Muscle of leg (tissue), 16 donors: ENCODE measurements at places on chromosomes 11 and 22. TPM values are rescaled to one million over a fixed set of nuclear protein-coding genes. Genes with fewer than 3 reads are reported as not detected.

GRCh38 chr11:129947474-129947873, 52.1 kb upstream of the NFRKB start:
- H3K4me1 ChIP-seq = peaks cover 8% of the 10 kb centered on the region
- no peak for DNase-seq
- no peak overlapping the region for H3K27ac ChIP-seq
- H3K4me3 ChIP-seq = no peak overlapping the region
- peaks cover 19% of the 10 kb centered on the region for H3K36me3 ChIP-seq

DNA sequence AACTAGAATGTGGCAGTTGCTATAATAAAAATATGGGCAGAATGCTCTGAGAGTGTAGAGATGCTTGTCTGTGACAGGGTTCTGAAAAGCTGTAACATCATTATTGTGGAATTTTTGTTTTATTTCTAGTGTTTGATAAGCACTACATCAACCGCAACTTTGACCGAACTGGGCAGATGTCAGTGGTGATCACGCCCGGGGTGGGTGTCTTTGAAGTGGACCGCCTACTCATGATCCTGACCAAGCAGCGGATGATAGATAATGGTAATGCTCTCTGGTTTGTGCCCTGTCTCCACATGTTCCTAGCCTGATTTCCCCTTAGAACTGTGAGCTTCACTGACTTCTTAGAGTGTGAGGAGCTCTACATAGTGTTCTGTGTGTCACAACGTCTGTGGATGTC, 48.8 kb downstream of the DEPDC5 start:
- H3K4me1 ChIP-seq = no peaks in the 10 kb centered on the region
- H3K4me3 ChIP-seq = no peak overlapping the region
- DNase-seq = no peak
- peaks cover 54% of the 10 kb centered on the region for H3K36me3 ChIP-seq

DNA sequence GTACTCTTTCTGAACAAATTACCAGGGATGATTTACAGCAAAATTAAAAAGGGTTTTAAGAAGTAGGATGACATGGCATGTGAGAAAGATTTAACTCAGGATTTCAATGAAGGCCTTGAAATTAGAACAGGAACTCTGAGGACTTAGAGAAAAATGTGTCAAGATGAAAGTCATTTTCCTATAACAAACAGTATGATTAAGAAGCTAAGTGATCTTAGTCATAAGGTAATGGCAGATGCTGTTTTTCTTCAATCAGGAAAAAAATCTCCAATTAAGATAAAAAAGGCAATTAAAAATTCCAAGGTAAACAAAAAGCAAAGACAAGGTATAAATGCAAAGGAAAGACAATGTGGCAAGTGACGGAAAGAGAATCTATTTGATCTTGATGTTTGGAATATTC, 73.5 kb downstream of the GAB2 start:
- no peak overlapping the region for H3K4me3 ChIP-seq
- no peak for DNase-seq
- no peak overlapping the region for H3K27ac ChIP-seq
- H3K4me1 ChIP-seq = peaks cover 4% of the 10 kb centered on the region
- no peaks in the 10 kb centered on the region for H3K27me3 ChIP-seq

TBX10 gene
- total RNA-seq = not detected

RFPL3 gene
- total RNA-seq = not detected

- peaks cover 40% of the 10 kb centered on the region for H3K4me1 ChIP-seq
- no peaks in the 10 kb centered on the region for H3K27me3 ChIP-seq
- DNase-seq = no peak
These were observed 30.9 kb downstream of the KCNQ1OT1 start for GRCh38 chr11:2668876-2669275.

DNA sequence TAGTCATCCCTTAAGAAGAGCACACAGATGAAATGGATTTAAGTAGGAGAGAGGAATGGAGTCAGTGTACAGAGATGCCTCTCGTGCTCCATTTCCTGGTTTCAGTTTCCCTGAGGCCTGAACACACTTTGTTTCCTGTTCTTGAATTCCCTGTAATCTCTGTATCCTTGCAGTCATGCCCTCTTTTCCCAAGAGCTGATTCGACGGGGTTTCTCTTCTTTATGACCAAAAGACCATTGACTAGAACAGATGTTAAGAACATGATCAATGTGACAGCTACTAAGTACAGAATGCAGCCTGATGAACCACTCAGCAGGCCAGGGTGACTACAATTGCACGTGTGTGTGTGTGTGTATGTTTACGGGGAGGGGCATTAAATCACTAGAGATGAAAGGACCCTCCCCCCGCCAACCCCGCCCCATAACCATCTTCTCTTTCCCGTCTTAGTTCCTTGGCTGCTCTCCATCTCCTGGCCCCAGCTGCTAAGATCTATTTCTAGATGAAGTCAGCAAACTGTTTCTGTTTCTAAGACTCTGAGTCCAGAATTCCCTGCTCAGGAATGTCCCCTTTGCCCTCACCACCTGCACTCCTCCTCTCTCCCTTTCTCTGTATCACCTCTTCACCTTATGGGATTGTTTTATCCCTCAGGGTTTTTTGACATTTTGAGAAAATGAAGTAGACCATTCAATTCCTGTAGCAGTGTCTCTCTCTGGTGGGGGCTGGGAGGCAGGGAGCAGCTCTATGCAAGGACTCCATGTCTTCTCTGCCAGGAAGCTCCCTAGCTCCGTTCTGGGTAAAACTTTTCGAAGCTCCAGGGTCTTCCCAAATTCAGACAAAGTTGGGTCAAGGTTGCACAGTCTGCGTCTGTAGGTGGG, 26.0 kb downstream of the SLC22A6 start:
- peak overlapping the region; percentile 87 for H3K27ac ChIP-seq
- H3K36me3 ChIP-seq = no peaks in the 10 kb centered on the region
- H3K27me3 ChIP-seq = no peaks in the 10 kb centered on the region
- H3K4me1 ChIP-seq = peaks cover 27% of the 10 kb centered on the region
- peak; percentile 95 for DNase-seq

DNA sequence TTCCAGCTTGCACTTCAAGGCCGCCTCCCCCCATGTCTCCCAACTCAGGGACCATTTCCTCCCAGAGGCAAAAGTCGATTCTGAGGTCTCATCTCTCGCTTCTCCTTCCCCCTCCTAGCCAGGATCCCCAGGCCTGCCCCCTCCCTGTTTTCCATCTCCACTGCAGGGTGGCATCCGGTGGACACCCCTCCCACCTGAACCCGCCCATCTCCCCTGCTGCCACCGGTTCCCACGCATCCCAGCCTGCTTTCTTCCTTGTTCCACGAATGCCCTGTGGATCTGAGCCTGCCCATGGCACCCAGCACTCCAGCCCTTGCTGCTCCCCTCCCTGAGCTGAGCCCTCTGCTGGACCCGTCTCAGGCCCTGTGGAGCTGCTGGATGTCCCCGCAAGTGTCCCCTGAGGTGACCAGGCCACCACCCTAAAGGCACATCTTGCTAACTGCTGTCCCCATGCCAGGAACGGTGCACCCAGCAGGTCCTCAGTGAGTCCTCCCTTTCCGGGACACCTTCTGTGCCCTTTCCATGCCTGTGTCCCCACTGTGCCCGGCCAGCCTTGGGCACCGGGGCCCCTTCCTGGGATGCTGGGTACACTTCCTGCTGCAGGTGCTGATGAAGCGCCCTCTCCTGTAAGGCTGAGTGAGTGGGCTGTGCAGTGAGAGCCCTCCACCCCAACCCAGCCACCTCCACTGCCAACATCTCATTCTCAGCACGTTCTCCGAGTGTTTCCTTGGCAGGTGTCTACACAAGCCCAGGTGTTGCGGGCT, 936 bp downstream of the IL17REL start:
- peaks cover 72% of the 10 kb centered on the region for H3K27me3 ChIP-seq
- peaks cover 5% of the 10 kb centered on the region for H3K4me1 ChIP-seq
- no peak for DNase-seq
- no peak overlapping the region for H3K4me3 ChIP-seq
- H3K36me3 ChIP-seq = no peaks in the 10 kb centered on the region

GRCh38 chr11:69866648-69867047, 47.4 kb upstream of the FGF3 start:
- DNase-seq = no peak
- no peak overlapping the region for H3K27ac ChIP-seq
- peaks cover 11% of the 10 kb centered on the region for H3K4me1 ChIP-seq
- H3K36me3 ChIP-seq = no peaks in the 10 kb centered on the region
- H3K27me3 ChIP-seq = peaks cover 30% of the 10 kb centered on the region

GRCh38 chr22:21866833-21867527, 465 bp downstream of the MAPK1 start:
- H3K4me3 ChIP-seq = peak overlapping the region; percentile 94
- peaks cover 10% of the 10 kb centered on the region for H3K4me1 ChIP-seq
- no peak for DNase-seq
- H3K27ac ChIP-seq = peak overlapping the region; percentile 85
- no peaks in the 10 kb centered on the region for H3K36me3 ChIP-seq

SESN3 gene
- 102 TPM for total RNA-seq

- H3K4me1 ChIP-seq = peaks cover 28% of the 10 kb centered on the region
- peak; percentile 95 for DNase-seq
- H3K36me3 ChIP-seq = no peaks in the 10 kb centered on the region
- peak overlapping the region; percentile 77 for H3K27ac ChIP-seq
These were observed 128.1 kb upstream of the E2F8 start for GRCh38 chr11:19368726-19369375.
